Activated naive CD4-positive, alpha-beta T cell treated with anti-CD3 and anti-CD28 coated beads, Interleukin-2, amount 10 ng/mL, durations not matched to agents 5 hours and 36 hours (primary cell): ENCODE measurements at places on chromosomes 13 and 19. TPM values are rescaled to one million over a fixed set of nuclear protein-coding genes. Genes with fewer than 3 reads are reported as not detected.

ZNF610 gene
- total RNA-seq = 0.81 TPM

NLRP4 gene
- not detected for total RNA-seq

CD177 gene
- not detected for total RNA-seq

KCTD12 gene
- total RNA-seq = 10.0 TPM

CPAMD8 gene
- 1.7 TPM for total RNA-seq

TTC9B gene
- total RNA-seq = not detected

DDX49 gene
- 40.9 TPM for total RNA-seq

FGF21 gene
- not detected for total RNA-seq

UPK1A gene
- total RNA-seq = 1.4 TPM

GIPC3 gene
- total RNA-seq = 3.0 TPM
